ENCODE measurements at places on chromosomes 1 and 21. TPM values are rescaled to one million over a fixed set of nuclear protein-coding genes. Genes with fewer than 3 reads are reported as not detected.

Gene OPN3
- total RNA-seq: 11.1 TPM

Gene TEX38
- total RNA-seq: 0.29 TPM

Gene KLF17
- total RNA-seq: 0.17 TPM

Gene SPATA45
- total RNA-seq: not detected

Gene CIART
- 1.6 TPM for total RNA-seq

Gene LMOD1
- total RNA-seq: 22.2 TPM

Gene SLC30A10
- not detected for total RNA-seq

Gene ZNF326
- total RNA-seq: 4.1 TPM

Gene APOBEC4
- total RNA-seq: not detected

Gene UTP25
- total RNA-seq: 13.2 TPM

Gene RPF1
- total RNA-seq: 23.5 TPM

All from smooth muscle cell of trachea (primary cell).